ENCODE measurements at places on chromosomes 5 and 9.

GRCh38 chr9:137970686-137971476 is 93.3 kb downstream of the CACNA1B start:
- DNase-seq: no peak

GRCh38 chr5:79464695-79465332 is 49.1 kb downstream of the HOMER1 start:
- DNase-seq: no peak

DNA sequence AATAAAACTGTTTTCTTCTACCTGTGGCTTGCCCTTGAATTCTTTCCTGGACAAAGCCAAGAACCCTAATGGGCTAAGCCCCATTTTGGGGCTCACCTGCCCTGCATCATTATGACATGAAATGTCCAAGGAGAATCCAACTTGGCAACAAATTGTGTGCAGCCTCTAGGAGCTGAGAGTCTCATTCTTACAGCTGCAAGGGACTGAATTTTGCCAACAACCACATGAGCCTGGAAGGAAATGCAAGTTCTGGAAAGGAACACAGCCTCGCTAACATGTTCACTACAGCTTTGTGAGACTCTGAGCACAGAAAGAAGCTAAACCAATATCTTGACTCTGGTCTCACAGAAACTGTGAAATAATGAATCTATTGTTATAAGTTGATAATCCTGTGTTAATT is 94.8 kb upstream of the CDH12 start:
- no peak for DNase-seq

DNA sequence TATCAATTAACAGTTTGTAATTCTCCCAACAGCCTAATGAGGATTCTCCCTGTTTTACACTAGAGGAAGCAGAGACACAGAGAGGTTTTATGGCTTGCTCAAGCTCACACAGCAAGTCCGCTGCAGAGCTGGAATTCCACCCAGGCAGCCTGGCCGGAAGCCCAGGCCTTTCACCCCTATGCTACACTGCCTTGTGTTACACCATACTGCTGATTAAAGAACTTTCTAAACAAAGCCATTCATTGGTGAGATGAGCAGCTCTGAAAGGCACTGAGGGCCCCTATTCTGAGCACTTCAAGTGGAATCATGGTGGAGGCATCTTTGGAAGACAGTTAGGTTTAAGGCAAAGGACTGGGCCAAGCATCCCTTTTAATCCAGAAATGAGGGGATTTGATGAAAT is 14.7 kb upstream of the LARP1 start:
- no peak for DNase-seq

GRCh38 chr5:40134883-40135520 is 544.7 kb upstream of the PTGER4 start:
- DNase-seq: no peak

DNA sequence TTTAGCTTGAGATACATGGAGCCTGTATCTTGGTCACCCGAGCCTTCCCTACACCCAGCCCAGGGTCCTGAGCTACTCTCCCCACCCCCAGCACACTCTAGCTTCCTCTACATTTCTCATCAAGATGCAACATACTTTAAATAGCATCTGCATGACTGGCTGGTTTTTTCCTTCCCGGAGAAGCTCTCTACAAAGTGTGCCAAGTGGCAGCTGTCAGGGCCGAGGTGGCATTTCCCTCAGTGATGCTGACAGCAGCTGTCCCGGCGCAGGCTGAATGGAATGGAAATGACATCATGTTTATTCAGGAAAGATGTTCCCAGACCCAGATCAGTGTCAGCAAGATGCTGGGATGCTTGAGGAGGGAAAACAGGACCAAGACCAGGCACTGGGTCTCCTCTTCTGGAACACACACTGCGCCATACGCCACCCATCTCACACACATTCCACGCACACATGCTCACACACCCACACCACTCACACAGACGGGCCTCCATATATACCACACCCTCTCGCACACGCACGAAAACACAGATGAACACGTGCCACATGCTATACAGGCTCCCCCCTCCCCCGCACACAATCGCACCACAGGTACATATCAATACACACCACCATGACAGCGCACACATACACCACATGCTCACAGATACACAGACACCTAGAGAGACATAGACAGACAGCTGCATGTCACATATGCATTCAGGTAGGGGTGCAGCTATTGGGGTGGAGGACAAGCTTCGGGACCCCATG is 67.8 kb downstream of the LHX2 start:
- no peak for DNase-seq

- DNase-seq: no peak
Observed at GRCh38 chr9:109010746-109011145, 2.6 kb downstream of the CTNNAL1 start.

- DNase-seq: no peak
Observed at GRCh38 chr9:13665418-13666066, 386.1 kb upstream of the MPDZ start.
